ENCODE measurements at places on chromosomes 4 and X. TPM values are rescaled to one million over a fixed set of nuclear protein-coding genes. Genes with fewer than 3 reads are reported as not detected.

MAGED1 gene
- total RNA-seq: 68.3 TPM

FGFBP1 gene
- not detected for total RNA-seq

- DNase-seq: peak; percentile 49
Measured at GRCh38 chr4:158884280-158884679, 115.5 kb downstream of the FNIP2 start.

- no peak for DNase-seq
Measured at GRCh38 chr4:11179796-11180195, 248.9 kb downstream of the HS3ST1 start.

- no peak for DNase-seq
Measured at GRCh38 chr4:7040765-7041164, 2.4 kb upstream of the TADA2B start.

DNA sequence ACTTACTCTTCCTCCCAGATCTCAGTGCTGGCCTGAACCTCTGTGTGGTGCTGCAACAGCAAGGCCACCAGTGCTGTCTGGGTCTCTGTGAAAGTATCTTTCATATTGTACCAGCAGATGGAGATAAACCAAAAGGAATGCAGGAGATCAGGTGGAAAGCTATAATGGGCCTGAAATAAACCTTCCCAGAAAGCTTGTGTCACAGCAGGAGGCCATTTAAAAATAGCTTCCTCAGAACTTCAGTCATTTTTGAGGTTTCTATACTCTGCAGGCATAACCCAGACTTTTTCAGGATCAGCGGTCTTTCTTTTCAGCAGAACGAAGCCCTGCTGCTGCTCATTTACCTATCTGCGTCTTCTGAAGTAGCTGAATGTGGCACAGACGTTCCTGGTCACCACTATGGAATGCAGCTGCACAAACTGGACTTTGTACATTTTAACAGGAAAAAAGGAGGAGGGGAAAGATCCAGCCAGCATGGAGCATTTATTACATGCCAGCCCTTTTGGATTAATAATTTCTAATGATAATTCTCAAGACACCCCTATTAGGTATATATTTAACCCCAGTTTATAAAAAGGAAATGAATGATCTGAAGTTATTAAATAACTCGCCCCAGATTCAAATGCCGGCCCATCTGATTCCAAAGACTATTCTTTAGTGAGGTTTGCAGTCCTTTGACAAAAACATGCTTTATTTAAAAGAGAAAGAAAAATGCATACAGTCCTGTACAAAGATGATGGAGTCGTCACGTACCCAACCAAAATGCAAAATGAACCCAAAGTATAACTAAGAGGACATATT, 119.7 kb downstream of the NFKB1 start:
- no peak for DNase-seq
